ENCODE measurements at places on chromosomes 7 and 10. TPM values are rescaled to one million over a fixed set of nuclear protein-coding genes. Genes with fewer than 3 reads are reported as not detected.

Gene C10orf105
- not detected for total RNA-seq

Gene CPA4
- 10.8 TPM for total RNA-seq

Gene SEMA3A
- not detected for total RNA-seq

Gene EPDR1
- total RNA-seq, result 0.15 TPM

Gene PRSS37
- total RNA-seq, result not detected

Gene NANOS1
- total RNA-seq, result 2.6 TPM

Gene OTUD1
- total RNA-seq, result 9.3 TPM

Gene NXPH1
- total RNA-seq, result not detected

Gene TAS2R5
- total RNA-seq, result not detected

Gene TMEM26
- total RNA-seq, result not detected

Gene FGL2
- total RNA-seq, result 0.15 TPM

Gene GPR37
- total RNA-seq, result 0.34 TPM

Gene RAB19
- total RNA-seq, result 0.15 TPM

Gene CYP2C9
- total RNA-seq, result not detected

Gene MMD2
- not detected for total RNA-seq

Gene SYT15
- 0.08 TPM for total RNA-seq

Gene PHF14
- 15.9 TPM for total RNA-seq

Gene SPDYE8
- total RNA-seq, result not detected

Gene WNT2
- not detected for total RNA-seq

Gene PLXNA4
- under 0.01 TPM for total RNA-seq

Gene NEUROD6
- total RNA-seq, result not detected

Gene TMEM176A
- not detected for total RNA-seq

Gene CXCL12
- not detected for total RNA-seq

Gene TLL2
- not detected for total RNA-seq

Gene PPP1R3C
- 7.0 TPM for total RNA-seq

Gene FOXI2
- not detected for total RNA-seq

Gene CYP3A4
- not detected for total RNA-seq

Gene DLX5
- not detected for total RNA-seq

Gene PSMA2
- total RNA-seq, result 169 TPM

Gene CFAP46
- 2.4 TPM for total RNA-seq

Gene PAX4
- total RNA-seq, result not detected

Gene LUC7L2
- 26.9 TPM for total RNA-seq

Gene WDR11
- total RNA-seq, result 33.0 TPM

Gene MACC1
- 1.4 TPM for total RNA-seq

Gene GBX1
- not detected for total RNA-seq

Gene SLIT1
- not detected for total RNA-seq

Gene DMTF1
- 18.5 TPM for total RNA-seq

Gene PMS2
- total RNA-seq, result 17.9 TPM

Gene LIPJ
- total RNA-seq, result not detected

Gene ANKRD7
- 1.4 TPM for total RNA-seq

Gene WNT8B
- not detected for total RNA-seq

Gene C10orf90
- total RNA-seq, result not detected

Gene NAT16
- not detected for total RNA-seq

Gene AKR1C8
- not detected for total RNA-seq

Gene ACHE
- 0.31 TPM for total RNA-seq

Gene GJD4
- total RNA-seq, result not detected

Gene STEAP2
- total RNA-seq, result 5.1 TPM
